ENCODE measurements at places on chromosomes 2 and 18.

GRCh38 chr2:11904029-11904428 is 157.6 kb downstream of the LPIN1 start:
- H3K27ac ChIP-seq, result no peak overlapping the region
- no peaks in the 10 kb centered on the region for H3K4me1 ChIP-seq
- H3K4me3 ChIP-seq, result no peak overlapping the region
- peaks cover 8% of the 10 kb centered on the region for H3K27me3 ChIP-seq

DNA sequence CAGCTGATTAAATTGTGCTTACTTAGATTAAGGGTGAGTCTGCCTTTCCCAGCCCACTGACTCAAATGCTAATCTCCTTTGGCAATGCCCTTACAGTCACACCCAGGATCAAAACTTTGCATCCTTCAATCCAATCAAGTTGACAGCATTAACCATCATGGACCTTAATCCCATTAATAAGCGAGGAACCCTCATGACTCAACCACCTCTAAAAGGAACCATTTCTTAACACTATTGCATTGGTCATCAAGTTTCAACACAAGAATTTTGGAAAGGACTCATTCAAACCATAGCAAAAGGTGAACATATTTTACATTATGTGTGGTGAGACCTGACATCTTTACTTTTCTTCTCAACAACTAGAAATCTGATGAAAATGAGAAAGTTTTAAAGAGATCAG is 187.0 kb downstream of the OSR1 start:
- H3K27me3 ChIP-seq, result peaks cover 2% of the 10 kb centered on the region
- no peaks in the 10 kb centered on the region for H3K4me1 ChIP-seq
- H3K27ac ChIP-seq, result no peak overlapping the region
- H3K4me3 ChIP-seq, result no peak overlapping the region
- DNase-seq, result no peak

- no peak for DNase-seq
- H3K27ac ChIP-seq, result no peak overlapping the region
- no peak overlapping the region for H3K4me3 ChIP-seq
- no peaks in the 10 kb centered on the region for H3K36me3 ChIP-seq
- H3K27me3 ChIP-seq, result no peaks in the 10 kb centered on the region
- no peaks in the 10 kb centered on the region for H3K4me1 ChIP-seq
Observed at GRCh38 chr18:4641771-4642368, 186.8 kb upstream of the DLGAP1 start.

- no peaks in the 10 kb centered on the region for H3K4me1 ChIP-seq
- DNase-seq, result no peak
- H3K27me3 ChIP-seq, result peaks cover 11% of the 10 kb centered on the region
Observed at GRCh38 chr2:136932700-136933099, 167.4 kb downstream of the THSD7B start.
